ENCODE measurements at places on chromosomes 6 and 20. TPM values are rescaled to one million over a fixed set of nuclear protein-coding genes. Genes with fewer than 3 reads are reported as not detected.

FARS2 gene
- polyA plus RNA-seq, result 10.1 TPM

DNA sequence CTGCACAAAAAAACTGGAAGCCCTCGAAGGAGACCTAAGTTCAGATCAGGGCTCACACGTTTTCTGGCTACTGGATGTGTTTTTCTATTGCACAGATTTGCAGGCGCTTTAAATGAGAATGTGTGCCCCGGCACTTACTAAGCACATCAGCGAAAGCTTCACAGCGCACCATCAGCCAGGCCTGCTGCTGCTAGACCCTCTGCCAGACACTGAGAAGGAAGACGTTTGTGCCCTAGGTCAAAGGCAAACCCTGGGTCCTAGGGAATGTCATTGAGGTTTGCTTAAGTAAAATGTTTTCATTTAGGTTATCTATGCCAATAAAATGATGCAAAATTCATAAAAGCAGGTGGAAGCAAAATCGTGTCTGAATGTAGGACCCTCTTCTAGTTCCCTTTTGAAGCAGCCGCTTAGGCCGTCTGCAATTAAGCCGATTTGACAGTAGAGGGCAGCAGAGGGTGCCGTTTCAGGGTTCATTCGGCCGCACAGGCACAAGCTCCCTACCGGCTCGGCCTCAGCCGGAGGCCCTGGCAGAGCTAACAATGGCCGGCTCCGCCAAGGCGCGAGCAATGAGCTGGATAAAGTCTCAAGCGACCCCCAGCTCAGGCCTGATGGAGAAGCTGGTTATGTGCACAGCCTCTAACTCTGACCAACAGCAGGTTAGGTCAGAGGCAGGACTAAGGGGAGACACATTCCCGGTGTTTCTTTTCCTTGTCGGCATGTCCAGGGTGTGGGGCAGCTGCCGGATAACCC, 107.2 kb upstream of the FOXA2 start:
- DNase-seq, result peak; percentile 93

DNA sequence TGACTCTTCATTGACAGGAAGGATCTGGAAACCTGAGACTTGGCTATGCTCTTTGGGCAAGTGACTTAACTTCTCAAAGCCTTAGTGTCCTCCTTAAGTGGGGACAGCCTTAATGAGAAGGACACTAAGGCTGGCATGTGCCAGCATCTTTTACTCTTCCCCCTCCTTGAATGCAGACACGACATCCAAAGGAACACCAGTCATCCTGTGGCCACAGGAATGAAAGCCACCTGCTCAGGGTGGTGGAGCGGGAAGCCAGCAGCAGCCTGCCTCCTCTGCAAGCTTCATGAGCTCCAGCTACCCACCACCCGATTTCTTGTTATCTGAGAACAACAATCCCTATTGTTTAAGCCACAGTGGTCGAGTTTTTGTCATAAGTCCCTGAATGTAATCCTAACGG, 44.5 kb downstream of the TMEM14B start:
- no peak for DNase-seq

DNA sequence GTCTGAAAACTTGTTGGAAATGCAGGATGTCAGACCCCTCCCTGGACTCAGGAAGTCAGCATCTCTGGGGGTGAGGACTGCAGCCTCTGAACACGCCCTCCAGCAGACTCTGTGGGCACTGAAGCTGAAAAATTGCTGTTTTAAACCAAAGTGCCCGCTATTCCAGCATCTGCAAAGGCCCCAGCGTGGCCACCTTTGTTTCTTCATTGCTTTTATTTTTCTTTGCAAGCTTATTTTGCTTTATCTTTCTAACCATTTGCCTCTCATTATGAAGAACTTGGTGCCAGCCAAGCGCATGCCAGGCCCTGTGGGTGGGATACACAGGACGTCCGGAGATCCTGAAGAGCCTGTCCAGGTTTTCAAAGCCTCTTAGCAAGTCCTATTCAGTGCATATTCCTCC, 203.9 kb upstream of the CST7 start:
- DNase-seq, result no peak

DNA sequence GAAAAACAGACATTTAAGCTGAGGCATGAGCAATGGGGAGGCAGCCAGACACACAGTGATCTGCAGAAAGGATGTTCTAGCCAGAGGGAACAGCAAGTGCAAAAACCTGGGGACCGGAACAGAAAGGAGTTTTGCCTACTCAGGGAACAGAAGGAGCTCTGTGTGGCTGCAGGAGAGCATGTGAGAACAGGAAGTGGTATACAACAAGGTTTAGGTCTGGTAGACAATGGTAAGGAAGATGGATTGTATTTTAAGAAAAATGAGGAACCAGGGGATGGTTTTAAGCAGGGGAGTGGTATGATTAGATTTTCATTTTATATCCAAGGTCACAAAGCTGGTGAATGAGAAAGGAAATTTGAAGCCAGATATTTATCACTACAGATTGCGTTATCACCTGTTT, 157.5 kb downstream of the UNC5CL start:
- no peak for DNase-seq

DNA sequence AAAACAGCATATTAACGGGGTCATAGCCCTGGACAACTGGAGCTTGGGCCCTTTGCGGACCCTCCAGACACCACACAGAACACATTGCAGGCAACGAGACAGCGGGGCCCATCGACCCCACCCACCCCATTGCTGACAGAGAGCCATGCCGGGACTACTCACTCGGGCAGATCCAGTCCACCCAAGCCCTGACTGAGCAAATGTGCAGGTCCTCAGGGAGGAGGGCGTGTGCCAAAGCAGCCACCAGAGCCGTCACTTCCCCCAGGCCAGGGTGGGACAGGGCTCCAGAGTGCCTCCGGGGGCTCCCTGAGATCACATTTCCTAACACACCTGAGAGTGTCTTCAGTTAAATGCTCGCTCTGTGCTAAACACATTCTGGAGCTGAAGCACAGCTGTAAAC, 114.9 kb downstream of the CDH4 start:
- DNase-seq, result no peak

- no peak for DNase-seq
Measured at GRCh38 chr6:38436726-38437465, 202.8 kb downstream of the BTBD9 start.

DNA sequence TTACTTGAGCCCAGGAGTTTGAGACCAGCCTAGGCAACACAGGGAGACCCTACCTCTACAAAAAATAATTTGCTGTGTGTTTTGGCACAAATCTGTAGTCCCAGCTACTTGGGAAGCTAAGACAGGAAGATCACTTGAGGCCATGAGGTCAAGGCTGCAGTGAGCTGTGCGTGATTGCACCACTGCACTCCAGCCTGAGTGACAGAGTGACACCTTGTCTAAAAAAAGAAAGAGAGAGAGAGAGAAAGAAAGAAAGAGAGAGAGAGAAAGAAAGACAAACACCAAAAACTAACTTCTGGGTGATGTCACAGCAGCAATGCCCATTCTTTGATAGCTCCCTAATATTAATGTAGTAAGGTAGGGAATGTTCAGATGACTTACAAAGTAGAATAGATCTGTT, 20.4 kb downstream of the USP49 start:
- no peak for DNase-seq

DNA sequence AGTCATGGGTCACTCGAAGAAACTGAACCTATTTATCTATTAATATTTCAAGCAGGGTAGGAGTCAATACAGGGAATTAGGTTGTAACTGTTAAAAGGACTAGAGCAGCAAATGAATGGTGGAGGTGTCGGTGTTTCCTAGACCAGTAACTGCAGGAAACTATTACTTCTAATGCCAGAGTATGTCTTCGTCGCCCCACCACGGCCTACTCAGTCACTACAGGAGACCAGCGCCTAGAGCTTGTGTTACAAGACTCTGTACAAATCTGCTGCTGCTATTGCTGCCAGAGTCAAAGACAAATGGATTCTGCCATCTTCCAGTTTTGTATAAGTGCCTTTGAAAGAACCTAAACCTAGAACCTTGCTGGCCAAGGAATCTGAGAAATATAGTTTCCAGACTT, 343.9 kb downstream of the SOX4 start:
- no peak for DNase-seq

- DNase-seq, result peak; percentile 59
Measured at GRCh38 chr20:47713878-47714450, 71.3 kb downstream of the SULF2 start.

DNA sequence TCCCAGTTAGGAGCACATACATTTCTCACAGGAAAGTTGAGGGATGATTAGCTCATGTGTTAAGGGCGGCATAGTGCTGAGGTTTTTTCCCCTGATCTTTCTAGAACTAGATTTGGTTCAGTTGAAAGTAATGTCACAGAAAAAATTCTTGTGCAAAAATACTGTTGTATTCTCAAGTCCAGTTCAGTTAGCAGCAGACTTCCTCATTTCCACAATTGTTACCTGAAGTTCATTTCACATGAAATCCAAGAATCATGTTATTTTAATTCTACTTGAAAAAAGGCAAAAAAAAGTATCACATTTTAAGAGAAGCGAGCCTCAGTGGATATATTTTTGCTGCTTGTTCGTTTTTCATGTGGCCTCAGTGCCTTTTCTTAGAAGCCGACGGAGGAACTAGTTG, 227.8 kb downstream of the TMEM242 start:
- DNase-seq, result no peak

GRCh38 chr6:155440398-155441111, 15.1 kb downstream of the NOX3 start:
- no peak for DNase-seq

DNA sequence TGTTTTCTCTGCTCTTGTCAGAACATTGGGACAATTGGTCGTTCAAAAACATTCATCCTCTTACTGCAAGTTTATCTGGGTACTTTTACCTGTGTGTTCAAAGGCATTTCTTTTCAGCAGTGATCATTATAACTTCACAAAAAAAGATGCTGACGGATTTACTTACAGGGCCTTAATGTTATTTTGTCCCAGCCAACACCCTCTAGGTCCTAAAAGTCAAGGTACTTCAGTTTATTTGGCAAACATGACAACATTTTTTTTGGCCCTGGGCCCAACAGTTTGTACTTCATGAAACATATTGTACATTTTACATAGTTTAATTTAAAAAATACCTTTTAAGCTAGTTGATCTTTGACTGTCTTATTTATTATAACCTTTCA, 241.2 kb upstream of the TAB2 start:
- no peak for DNase-seq

DNA sequence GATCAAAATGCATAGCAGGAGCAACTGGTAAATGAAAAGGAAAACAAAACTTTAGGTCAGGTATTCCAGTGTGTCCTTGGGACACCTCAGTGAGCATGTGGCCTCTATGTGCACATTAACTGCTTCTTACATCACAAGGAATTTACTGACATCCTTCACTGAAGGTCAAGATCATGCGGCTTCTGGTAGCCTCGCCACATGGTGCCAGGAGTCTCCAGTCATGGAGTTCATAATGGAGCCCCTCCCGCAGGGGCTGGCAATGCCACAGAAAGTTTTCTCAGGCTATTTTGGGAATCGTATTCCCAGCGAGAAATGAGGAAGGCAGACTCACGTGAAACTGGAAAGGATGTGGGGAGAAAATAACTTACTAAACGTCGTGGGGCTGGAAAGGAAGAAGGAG, 19.7 kb upstream of the SLC22A3 start:
- no peak for DNase-seq

DNA sequence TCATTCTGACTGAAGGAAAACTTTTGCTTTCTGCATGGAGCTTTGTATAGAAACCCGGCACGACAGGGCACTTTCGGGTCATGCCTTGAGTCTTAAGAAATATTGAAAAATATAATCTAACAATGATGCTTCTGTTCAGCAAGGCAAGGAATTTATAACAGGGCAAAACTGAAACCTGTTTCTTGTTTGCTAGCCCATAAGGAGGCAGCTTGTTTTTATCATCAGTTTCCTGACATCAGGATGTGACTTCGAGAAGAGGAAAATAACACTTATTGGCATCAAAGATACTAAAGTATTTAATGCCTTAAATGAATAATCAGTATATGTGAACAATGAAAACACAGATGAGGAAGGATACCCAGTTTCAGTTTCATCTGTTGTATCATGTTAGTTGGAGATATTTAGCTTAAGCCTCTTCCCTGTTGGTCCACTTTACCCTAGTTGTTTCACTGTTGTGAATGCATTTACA, 146.5 kb downstream of the CDKAL1 start:
- DNase-seq, result no peak

DNA sequence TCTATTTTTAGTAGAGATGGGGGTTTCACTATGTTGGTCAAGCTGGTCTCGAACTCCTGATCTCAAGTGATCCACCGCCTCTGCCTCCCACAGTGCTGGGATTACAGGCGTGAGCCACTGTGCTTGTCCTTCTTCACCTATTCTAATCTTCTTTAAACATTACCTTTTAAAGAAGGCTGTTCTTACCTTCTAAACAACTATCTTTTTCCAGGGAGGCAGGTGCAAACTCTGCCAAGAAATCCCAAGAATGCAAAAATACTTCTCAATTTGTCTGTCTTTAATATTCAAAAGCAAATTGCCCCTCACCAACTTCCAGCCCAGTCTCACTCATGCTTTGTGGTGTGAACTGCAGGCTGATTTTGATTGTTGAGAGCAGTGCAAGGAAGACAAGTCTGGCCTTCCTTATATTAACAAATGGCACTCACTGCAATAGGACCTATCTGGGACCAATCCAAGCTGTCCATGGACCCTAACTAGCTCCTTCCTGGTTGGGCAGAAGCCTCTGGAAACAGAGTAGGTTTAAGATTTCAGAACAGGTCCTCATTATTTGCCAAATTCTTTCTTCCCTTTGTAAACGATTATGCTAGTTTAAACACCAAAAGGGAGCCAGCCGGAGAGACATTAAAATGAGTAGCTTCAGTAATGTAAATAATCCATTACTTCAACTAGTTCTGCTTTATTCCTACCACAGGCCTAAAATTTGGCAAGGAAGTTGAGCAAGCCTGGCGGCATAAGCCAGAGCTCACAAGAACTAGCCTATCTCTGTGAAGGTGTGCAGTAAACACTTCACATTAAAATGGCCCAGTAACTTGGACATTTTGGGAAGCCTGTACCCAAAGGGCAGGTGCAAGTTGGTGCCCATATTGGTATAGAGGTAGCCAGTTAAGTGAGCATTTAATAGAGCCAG, 1.6 kb downstream of the SCAND1 start:
- peak; percentile 46 for DNase-seq

GRCh38 chr6:53701333-53702218, 36.0 kb upstream of the KLHL31 start:
- no peak for DNase-seq

CCHCR1 gene
- 11.8 TPM for polyA plus RNA-seq

GRCh38 chr6:656460-657252, at the start of gene HUS1B:
HUS1B (minus strand) TSS chr6:657100; CDS start chr6:656944, 156 bp downstream.
- DNase-seq, result no peak

DNA sequence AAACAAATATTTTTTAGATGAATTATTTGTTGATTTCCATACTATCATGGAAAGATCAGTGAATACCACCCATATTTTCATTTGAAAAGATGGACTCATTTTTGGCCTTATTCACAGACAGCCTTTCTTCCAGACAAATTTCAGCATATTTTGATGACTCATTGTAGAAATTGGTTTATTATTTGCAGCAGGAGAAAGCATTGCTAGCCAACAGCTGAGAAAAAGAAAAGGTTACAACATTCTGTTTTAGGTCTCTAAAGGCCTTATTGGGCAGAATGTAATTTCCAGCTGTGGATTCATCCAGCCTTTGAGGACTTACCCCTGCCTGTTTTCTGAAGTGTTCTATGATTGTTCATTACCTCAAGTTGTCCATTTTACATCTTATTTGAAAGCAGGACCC, 201.9 kb downstream of the PLCB4 start:
- no peak for DNase-seq

- no peak for DNase-seq
Measured at GRCh38 chr6:132390017-132390416, 11.3 kb downstream of the MOXD1 start.

FAM8A1 gene
- 7.4 TPM for polyA plus RNA-seq

Measured in stomach (tissue), 19 donors.